ENCODE measurements at places on chromosomes 12 and 14.

DNA sequence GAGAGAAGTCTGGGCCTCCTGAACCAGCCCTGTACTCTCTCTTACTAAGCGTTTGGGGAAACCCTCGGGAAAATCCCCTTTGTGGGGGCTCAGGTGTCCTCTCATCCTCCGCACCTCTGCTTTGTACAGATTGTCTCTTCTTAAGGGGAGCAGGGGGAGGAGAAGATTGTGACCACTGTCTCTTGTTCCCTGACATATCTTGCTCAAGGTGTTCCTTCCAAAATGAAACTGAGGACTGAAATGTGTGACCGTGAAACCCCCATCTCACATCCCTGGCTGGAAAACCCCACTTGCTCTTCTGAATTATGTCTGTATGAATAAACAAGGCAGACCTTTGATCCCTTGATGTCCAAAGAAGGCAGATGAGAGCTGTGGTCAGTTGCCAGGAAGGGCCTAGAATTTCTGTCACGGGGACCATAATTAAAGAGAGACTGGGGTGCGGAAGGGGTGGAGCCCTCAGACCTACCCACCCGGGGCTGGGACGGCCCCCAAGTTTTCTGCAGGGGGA lies 369.8 kb downstream of the AACS start:
- peak; percentile 79 for DNase-seq

DNA sequence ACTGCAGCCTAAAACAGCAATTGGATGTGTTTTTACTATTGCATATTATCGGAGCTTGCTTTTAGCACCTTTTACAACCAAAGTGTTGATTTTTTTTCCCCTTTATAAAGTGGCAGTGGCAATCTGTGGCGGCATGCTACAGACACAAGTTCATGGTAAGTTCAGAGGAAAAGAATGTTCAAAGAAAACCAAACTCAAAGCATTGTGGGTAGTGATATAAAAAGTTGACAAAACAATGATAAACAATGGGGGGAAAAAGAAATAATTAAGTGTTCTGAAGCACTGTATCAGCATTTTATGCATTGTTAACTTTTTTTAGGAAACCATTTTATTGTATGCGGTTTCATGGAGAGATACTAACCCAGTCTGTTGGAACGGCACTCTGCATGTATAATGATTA lies 492.0 kb upstream of the SOX5 start:
- no peak for DNase-seq

- DNase-seq = no peak
Observed at GRCh38 chr12:109589691-109590245, 16.2 kb downstream of the MVK start.

GRCh38 chr14:100709289-100710284 lies 17.1 kb upstream of the DLK1 start:
- no peak for DNase-seq

DNA sequence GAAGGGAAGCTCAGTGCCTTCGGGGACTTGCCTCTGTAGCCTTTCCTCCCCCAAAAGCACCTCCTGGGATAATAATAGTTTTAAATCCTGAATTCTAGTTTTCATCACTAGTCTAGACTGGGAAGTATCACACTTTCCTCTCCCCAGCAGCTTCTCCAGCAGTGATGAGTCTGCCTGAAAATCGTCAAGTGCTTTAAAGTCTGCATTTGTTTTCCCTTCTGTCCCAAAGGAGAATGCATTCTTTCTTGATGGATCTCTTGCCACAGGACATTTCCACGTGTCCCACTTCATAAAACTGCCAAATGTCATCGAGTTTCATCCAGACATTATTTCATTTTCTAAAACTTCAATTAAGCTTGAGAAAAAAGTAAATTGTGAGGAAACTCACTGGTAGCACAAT lies 15.0 kb downstream of the CSRP2 start:
- DNase-seq = no peak

- no peak for DNase-seq
Observed at GRCh38 chr14:92516966-92517506, 3.5 kb downstream of the RIN3 start.

GRCh38 chr12:94643606-94644005 lies 6.8 kb downstream of the TMCC3 start:
- no peak for DNase-seq

DNA sequence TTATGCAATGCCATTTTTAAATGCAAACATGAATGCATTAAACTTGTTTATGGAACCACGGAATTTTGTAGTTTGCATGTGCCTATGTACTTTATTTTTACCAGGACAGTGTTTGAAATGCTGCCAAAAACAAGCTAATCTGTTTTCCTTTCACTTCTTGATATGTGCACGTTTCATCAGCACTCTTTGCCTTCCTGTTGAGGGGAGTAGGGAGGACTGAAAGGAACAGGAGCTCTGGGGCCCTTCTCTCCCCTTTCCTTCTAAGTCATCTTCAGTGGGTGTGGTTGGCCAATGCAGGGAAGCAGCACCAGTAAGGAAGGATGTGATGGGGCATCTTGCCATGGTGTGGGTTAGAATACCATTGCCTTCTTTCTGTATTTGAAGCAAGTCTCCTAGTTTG lies 12.1 kb upstream of the PPP4R4 start:
- no peak for DNase-seq

GRCh38 chr12:94112121-94112520 lies 36.3 kb upstream of the PLXNC1 start:
- no peak for DNase-seq
